A549 treated with DMSO at 1 μM for 4 hours (cell line): ENCODE measurements at places on chromosomes 11 and 22. TPM values are rescaled to one million over a fixed set of nuclear protein-coding genes. Genes with fewer than 3 reads are reported as not detected.

CRYBB2 gene
- total RNA-seq, result not detected in 5 replicates

SAA4 gene
- not detected in 5 replicates for total RNA-seq

PRDM10 gene
- 1.6 to 2.6 TPM (median 2.2 TPM) in 5 replicates for total RNA-seq

APOL3 gene
- 0.07 TPM in 2 of 5 replicates, not detected in the others for total RNA-seq

KLHL35 gene
- 0.57 to 1.4 TPM (median 1.2 TPM) in 5 replicates for total RNA-seq
